MCF 10A (cell line): ENCODE measurements at places on chromosomes 12 and 14.

DNA sequence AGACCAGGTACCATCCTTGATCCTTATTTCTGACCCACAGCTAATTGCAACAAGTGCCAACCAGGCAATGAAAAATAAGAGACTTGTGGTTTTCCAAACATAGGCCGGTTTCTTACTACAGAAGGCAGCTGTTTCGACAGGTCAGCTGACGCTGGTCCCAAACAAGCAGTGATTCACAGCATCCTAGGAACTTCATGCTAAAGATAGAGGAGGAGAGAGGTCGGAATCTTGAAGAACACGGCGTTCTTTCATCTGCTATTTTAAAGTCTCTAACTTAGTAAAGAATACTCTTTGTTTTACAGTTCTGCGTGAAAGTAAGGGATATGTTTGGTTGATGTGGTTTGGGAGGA is 28.1 kb upstream of the ADGRD1 start:
- peak; percentile 5 for DNase-seq

GRCh38 chr14:92704036-92704804 is 44.2 kb downstream of the LGMN start:
- no peak for DNase-seq

DNA sequence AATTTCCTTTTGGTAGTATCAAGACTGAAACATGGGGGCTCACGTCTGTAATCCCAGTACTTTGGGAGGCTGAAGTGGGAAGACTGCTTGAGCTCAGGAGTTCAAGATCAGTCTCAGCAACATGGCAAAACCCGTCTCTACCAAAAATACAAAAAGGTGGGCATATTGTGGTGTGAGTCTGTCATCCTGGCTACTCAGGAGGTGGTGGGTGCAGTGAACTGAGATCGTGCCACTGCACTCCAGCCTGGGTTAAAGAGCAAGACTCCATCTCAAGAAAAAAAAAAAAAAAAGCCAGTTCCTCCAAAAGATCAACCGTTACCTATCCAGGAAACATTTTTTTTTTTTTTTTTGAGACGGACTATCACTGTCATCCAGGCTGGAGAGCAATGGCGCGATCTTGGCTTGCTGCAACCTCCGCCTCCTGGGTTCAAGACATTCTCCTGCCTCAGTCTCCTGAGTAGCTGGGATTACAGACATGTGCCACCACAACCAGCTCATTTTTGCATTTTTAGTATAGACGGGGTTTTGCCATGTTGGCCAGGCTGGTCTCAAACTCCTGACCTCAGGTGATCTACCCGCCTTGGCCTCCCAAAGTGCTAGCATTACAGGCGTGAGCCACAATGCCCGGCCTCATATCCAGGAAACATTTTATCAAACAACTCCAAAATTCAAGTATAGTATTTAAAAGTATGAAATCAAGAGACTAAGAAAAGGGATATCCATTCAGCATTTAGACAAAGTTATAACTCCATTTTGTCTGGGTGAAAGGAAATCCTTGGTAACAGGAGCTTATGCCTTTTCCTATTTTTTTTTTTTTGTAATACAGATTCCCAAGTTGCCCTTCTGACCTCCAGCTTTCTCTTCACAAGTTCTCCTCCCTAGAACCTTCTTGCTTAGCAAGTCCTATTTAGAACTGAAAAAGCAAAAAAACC is 3.4 kb downstream of the ACIN1 start:
- no peak for DNase-seq

DNA sequence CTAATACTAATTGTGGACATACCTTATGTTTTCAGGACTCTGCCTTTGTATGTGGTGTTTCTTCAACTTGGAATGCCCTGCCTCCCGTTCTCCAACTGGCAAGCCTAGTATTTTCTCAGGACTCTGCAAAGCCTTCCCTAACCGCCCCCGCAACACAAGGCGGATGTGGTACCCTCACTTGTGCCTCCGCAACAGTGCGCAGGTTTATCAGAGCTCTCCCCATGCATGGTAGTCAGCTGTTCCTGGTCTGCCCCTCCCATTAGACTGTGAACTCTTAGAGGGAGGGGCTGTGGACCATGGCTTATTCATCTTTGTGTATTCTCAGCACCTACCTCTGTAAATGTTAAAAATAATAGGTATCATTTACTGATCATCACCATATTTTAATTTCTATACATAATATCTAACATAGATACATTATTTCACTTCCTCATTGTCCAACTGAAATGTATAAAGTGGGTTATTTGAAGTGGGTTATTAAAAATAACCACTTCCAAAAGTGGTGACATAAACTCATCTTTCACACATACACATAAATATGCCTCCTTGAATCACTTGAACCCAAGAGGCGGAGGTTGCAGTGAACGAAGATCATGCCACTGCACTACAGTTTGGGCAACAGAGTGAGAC is 9.0 kb downstream of the LPAR5 start:
- DNase-seq = no peak

- DNase-seq = no peak
Observed at GRCh38 chr12:104323899-104324298, 20.4 kb downstream of the EID3 start.
